ENCODE measurements at places on chromosomes 2 and 18.

DNA sequence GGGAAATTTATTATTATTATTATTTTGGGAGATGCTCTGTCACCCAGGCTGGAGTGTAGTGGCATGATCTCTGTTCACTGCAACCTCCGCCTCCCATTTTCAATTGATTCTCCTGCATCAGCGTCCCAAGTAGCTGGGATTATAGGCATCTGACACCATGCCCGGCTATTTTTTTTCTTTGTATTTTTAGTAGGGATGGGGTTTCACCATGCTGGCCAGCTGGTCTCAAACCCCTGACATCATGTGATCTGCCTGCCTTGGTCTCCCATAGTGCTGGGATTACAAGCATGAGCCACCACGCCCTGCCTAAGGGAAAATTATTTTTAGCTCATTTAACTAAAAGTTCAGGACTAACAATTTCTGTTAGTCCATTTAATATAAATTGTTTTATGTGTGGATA, 109.2 kb upstream of the SESTD1 start:
- no peak for DNase-seq

DNA sequence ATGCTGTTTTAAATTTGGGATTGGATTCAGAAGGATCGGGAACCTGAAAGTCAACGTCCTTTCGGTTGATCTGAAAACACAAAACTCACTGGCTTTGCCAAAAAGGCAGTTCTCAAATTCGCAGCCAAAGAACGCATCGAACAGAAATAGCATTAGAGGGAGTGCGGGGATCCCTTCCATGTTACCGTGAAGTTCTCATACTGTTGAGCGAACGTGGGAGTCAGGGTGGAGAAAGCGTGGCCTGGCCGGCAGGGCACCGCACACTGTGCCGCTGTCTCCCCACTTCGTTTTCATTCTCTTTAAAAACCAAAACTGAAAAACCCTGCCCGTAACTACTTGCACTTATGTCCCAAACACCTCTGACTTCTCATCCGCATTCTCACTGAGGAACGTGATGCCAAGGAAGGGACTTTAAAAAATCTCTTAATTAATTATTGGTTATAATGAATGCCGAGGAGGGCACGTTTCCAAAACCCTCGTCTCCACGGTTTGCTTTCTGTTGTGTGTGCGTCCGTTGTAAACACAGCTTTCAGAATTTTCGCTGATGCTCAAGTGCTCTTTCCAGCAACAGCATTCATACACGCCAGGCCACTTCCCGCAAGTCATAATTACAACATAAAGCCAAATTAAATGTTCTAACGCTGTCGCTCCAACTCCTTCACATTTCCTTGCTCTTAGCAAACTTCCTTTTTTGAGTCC, 60.9 kb upstream of the TWIST2 start:
- DNase-seq = no peak

DNA sequence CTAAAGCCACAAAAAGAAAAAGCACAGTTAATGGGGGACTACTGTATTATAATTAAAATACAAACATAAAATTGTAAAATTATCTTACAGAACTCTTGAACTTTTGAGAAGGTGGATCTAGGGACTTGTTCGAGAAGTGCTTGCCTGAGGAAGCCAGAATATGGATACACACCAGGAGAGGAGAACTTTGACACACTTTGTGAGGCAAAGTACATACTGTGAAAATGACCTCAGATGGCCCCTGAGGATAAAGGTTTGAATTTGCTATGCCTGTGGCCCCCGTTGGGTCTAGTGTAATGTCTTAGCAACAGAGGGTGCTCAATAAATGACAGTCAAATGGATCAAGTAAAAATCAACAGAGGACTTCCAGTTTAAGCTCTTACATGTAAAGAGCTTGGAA, 148.2 kb upstream of the CYP1B1 start:
- no peak for DNase-seq

DNA sequence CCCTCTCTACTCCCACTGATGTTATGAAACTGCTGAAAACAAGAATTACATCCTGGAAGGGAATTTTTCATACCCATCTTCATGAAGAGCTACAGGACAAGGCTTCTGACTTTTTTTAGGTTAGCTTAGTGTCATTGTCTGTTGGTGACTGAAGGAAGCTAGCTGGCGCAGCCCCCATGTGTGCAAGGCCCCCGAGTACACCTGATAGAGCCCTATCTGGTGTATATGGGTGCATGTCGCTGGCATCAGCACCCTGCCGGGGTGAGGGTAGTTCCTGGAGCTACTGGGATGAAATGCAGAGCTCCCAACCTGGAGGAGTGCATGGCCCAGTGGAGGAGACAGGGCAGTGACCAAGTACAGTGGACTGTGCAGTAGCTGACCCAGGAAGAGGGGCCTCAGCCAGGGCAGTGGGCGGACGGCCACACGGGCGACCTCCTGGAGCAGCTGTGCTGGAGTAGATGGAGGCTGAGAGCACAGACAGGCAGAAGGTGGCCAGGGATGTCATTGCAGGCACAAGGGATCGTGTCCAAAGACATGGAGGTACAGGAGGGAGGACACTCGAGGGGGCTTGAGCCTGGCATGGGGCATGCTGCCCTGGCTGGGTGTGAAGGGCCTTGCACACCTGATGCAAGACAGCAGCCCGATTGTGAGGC, 12.1 kb downstream of the IMPA2 start:
- DNase-seq = no peak

- no peak for DNase-seq
Measured at GRCh38 chr2:85244828-85245227, 83.0 kb downstream of the TGOLN2 start.

Data from NCI-H774 (cell line).